ENCODE measurements at places on chromosomes 6 and 20.

DNA sequence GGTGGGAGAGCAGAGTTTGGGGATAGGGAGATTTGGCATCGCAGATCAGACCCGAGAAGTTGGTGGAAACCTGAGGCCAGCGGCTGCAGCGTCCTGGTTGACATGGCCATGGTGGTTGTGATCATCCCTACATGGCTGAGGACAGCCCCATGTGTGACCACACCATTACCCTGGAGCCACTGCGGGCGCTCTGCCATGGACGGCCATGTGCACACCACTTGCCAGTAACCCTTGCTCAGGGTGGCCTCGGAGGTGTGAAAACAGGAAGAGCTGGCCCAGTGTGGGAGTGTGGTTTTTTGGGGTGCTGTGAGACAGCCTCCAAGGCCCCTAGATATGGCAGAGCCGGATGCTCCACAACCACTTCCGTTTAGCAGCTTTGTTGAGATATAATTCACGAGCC lies 64.4 kb downstream of the TMEM242 start:
- DNase-seq, result no peak

GRCh38 chr6:70874181-70874913 lies 82.5 kb downstream of the B3GAT2 start:
- DNase-seq, result no peak

DNA sequence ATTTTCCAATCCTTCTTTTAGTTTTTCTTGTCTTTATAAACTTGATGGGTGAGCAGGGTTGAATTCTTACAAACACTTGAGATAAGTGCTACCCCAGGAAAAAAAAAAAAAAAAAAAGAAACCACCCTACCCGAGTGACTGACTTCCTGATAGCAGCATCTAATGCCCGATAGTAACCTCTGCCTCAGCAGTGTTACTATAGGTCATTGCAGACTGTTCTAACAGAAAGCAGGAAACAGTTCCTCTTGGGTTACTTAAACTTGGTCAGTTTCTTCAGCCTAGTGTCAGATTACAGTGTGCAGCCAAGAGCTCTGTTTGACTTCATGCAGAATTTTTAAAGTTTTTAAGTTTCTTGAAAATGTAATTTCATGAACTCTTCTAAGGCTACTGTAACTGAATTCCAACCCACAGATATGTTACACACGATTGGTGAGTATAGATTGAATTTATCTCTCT lies 2.1 kb downstream of the MYLIP start:
- DNase-seq, result peak; percentile 22

- no peak for DNase-seq
These were observed 1.6 kb upstream of the ARHGAP40 start for GRCh38 chr20:38600057-38600456.

DNA sequence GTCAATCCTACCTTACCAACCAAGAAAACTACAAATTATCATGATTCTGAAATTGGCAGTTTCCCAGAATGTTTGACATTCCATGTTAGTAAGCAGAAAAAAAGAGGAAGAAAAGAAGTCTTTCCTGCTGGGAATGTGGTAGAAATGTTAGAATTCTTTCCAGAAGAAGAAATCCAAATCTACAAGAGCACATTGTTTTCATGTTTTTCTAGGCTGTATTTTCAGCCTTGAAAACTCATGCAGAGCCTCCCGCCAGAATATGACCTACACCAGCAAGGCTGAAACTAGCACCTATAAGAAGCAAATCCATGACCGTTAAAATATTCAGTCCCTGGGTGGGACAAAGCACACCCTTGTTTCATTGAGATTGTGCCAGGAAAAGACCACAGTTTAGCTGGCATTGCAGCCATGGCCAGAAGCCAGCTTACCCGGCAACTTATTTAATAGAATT lies 259.4 kb downstream of the GJA1 start:
- no peak for DNase-seq

- DNase-seq, result no peak
These were observed 119.1 kb upstream of the CD93 start for GRCh38 chr20:23205211-23205610.

DNA sequence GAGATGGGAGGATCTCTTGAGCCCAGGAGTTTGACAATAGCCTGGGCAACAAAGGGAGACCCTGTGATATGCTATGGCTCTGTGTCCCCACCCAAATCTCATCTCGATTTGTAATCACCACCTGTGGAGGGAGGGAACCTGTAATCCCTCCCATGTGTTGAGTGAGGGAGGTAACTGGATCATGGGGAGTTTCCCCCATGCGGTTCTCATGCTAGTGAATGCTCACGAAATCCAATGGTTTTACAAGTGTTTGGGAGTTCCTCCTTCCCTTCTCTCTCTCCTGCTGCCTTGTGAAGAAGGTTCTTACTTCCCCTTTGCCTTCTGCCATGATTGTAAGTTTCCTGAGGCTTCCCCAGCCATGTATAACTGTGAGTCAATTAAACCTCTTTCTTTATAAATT lies 3.4 kb downstream of the NUDT3 start:
- DNase-seq, result no peak

- DNase-seq, result no peak
These were observed 83.4 kb upstream of the TOP1 start for GRCh38 chr20:40945189-40945588.

DNA sequence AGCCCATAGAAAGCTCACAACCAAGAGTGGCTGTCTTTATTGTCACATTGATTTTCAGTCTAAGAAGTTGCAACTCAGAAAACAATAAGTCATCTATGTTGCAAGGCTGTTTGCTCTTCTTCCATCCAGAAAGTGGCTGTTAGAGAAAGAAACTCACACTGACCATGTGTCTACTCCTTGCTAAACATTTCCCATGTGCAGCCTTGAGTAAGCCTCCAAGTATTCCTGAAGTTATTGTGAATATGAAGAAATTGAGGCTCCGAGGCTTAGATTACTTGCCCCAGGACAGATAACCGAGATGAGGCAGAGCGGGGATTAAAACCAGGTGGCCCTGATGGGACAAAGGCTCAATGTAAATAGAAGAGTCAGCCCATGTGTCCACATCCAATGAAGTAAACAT lies 105.0 kb downstream of the SPTLC3 start:
- DNase-seq, result no peak

- no peak for DNase-seq
These were observed 83.9 kb downstream of the SESN1 start for GRCh38 chr6:109010705-109011102.

GRCh38 chr20:34709831-34710567 lies 5.9 kb downstream of the TP53INP2 start:
- no peak for DNase-seq

DNA sequence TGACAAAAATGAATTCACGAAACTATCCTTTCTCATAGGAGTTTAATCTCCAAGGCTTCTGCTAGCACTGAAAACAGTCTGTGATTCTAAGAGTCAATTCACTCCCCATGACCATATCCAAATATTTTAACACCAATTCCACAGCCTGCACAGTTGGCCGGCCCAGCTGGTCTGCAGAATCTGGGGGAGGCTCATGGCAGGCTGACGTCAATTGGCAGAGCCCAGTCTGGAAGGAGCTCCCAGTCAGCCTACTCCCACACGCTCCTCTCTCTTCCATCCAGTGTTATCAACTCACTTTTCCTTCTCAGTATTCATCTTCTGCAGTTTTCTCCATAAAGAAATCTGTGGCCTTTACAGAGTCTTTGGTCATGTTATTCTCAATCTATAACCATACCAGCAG lies 111.0 kb downstream of the TBXT start:
- no peak for DNase-seq

- DNase-seq, result peak; percentile 56
These were observed 6.8 kb upstream of the USP49 start for GRCh38 chr6:41901882-41902519.

GRCh38 chr20:312067-312466 lies 13.3 kb upstream of the SOX12 start:
- no peak for DNase-seq

DNA sequence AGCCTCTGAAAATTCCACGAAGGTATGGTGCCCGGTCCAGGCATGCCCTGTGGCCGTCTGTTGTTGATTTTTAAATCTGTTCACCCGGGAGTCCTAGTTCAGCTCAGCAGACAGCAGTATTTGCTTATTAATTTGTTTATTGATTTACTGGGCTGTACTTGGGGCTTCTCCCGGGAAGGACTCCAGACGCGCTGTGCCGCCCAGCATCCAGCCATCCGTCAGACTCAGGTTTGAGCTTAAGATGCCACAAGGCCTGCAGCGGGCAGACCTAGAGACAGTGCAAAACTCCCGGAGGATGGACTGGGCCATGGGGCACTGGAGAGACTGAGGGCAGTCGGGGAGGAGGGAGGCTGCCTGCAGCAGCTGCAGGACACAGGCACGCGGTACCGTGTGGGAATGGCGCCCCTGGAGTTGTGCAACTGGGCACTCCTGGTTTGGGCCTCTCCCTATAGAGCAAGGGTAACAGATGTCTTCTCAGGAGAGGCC lies 17.3 kb upstream of the CCDC167 start:
- DNase-seq, result no peak

GRCh38 chr20:33400812-33401183 lies 521 bp downstream of the CDK5RAP1 start:
- no peak for DNase-seq

GRCh38 chr6:23179994-23180393 lies 610.6 kb downstream of the HDGFL1 start:
- DNase-seq, result no peak

All from activated CD4-positive, alpha-beta T cell treated with anti-CD3 and anti-CD28 coated beads, Interleukin-2, amount 50 U/mL, for 1 hour (primary cell).